Fibroblast of skin of left quadriceps (primary cell): ENCODE measurements at places on chromosomes 5 and 9.

DNA sequence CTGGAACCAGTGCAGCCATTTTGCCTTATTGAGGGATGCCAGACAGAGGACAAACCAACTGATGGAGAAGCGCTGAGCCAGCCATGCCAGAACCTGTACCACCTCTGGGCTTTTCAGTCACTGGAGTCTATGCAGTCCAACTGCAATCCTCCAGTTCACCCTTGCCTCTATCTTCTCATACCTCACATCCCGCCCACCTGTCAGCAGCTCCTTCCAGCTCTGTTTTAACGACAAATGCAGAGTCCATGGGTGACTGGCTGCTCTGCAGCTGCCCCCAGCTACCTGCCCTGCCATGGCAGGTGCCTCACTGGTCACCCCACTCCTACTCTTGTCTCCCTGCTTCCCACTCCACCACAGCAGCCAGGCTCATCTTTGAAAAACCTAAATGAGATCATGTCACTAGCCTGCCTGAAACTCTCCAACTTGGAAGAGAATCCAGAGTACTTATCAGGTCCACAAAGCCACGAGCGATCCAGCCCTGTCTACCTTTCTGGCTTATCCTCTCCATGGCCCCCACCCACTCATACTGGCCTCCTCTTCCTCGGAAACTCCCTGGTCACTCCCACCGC, 14.0 kb upstream of the ACSL6 start:
- DNase-seq, result no peak

- DNase-seq, result no peak
Measured at GRCh38 chr5:160480652-160481051, 59.0 kb downstream of the PTTG1 start.

- no peak for DNase-seq
Measured at GRCh38 chr5:154696891-154697290, 58.3 kb upstream of the LARP1 start.

GRCh38 chr5:152634586-152634985, 229.5 kb upstream of the NMUR2 start:
- DNase-seq, result no peak

DNA sequence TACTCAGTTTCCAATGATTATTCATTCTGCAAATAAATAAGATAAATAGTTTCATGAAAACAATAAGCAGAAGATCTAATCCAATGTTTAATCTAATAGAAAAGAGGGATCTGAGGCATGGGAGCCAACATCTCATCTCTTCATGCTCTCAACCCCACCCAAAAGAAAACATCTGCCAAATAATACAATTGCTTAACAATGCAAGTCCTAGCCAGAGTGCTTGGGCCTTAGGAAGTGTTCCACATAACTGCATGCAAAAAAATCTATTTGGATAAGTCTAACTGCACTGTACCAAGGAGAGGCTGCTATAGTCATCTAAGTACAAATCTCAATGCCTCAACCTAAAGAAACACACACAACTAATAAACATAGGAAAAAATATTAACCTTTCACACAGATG, 606.0 kb downstream of the CDH9 start:
- DNase-seq, result no peak

- no peak for DNase-seq
Measured at GRCh38 chr5:126449751-126450271, 26.6 kb downstream of the GRAMD2B start.

DNA sequence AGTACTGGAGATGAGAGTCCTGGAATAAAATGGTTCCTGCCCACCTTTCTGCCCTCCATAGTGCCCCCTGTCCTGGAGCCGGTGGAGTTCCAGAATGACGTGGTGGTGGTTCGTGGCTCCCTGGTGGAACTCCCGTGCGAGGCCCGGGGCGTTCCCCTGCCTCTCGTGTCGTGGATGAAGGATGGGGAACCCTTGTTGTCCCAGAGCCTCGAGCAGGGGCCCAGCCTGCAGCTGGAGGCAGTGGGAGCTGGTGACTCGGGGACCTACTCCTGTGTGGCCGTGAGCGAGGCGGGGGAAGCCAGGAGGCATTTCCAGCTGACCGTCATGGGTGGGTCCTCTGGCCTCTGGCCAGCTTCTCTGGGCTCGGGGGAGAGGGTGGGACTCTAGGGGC, 51.1 kb upstream of the ASS1 start:
- no peak for DNase-seq

DNA sequence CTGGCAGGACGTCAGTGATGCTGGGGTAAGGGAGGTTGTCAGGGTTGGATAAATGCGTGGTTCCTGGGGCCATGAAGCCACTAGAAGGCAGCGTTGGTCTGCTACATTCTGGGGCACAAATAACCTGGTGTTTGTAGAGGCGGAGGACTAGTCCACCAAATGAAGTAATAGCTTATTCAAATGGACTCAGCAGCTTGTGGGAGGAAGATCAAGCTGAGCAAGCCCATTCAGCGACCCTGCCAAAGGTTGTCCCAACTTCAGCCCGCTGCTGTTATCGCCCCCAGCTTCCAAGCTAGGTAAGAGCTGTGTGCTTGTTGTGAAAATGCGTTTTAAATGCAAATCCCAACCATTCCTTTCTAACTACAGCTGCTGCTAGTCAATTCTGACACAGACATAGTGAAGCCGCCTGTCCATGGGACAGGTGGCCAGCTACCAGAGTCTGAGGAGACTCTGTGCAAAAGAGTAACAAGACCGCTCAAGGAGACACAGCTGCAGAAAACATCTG, 7.6 kb upstream of the FAM240B start:
- no peak for DNase-seq

- no peak for DNase-seq
Measured at GRCh38 chr9:37944266-37944650, 40.3 kb upstream of the SLC25A51 start.

DNA sequence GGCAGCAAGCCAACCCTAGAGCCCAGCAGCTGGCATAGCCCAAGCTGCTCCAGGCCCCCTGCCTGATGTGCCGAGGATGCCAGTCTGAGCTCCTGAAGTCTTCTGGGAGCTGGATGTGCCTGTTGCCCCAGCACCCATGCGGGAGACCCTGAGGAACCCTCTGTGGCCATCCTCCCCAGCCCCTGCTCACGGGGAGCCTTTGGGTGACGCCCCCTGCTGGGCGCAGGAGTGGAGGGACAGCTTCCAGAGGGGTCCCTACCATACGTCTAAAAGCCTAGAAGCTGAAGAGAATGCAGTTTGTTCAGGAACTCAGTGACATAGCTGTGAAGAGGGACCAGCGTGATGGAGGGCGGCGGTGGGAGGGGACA, 33.1 kb upstream of the MVB12B start:
- DNase-seq, result no peak

GRCh38 chr5:110478895-110479294, 247.6 kb downstream of the TMEM232 start:
- DNase-seq, result peak; percentile 97

DNA sequence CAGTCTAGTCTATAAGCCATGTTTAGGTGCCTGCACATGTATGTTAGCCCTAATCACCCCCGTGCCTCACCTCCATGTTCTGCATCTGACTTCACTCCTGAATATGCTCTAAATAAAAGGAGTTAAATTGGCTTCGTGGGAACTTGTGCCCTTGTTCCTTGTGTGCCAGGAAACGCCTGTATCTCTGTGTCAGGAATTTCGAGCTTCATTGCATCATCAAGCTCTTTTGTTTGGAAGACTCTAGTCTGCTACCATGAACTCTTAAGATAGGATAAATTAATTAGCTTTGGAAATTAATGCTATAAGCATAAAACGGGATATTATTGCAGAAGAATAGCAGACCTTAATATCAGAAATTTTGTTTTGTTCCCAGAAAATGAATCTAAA, 99.2 kb downstream of the ADCY2 start:
- no peak for DNase-seq

GRCh38 chr9:10925896-10926295, 313.1 kb upstream of the PTPRD start:
- no peak for DNase-seq

DNA sequence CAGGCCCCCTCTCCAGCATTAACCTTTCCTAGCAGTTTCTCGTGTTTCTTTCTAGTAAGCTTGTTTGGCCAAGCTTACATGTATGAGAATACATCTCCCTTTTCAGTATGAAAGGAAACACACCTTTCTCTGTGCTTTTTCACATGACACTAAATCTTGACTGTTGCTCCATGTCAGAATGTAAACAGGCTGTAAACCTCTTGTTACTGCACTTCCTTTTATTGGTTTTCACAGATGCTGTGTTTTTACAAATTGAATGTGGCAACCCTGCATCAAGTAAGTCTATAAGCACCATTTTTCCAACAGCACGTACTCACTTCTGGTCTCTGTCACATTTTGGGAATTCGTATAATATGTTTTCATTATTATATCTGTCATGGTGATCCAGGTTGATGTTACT, 2.2 kb upstream of the CANX start:
- no peak for DNase-seq

GRCh38 chr5:82984786-82985735, 92.1 kb downstream of the TMEM167A start:
- no peak for DNase-seq

DNA sequence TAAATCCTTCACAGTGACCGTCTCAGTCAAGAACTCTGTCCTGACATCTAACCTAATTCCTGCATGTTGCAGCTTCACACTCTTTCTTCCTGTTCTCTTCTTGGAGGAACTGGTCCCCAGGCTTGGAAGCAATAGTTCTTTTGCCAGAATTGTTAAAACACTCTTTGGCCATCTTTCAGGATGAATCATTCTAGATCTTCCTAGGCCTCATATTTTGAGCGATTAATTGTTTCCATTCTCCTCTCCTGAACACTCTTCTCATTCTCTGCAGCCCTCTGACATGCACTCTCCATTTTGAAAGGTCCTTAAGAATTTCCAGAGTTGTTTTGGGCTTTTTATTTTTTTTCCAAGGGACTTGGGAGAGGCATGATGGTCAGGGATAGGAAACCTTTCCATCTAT, 85.8 kb downstream of the FAM114A2 start:
- peak; percentile 48 for DNase-seq

- no peak for DNase-seq
Measured at GRCh38 chr9:75085640-75086039, 2.3 kb downstream of the NMRK1 start.

- DNase-seq, result no peak
Measured at GRCh38 chr5:77881528-77881927, 105.4 kb upstream of the TBCA start.
